ENCODE measurements at places on chromosomes 3 and 15.
A peak's percentile ranks its signal among the peaks of the same experiment; 100 is the strongest.

DNA sequence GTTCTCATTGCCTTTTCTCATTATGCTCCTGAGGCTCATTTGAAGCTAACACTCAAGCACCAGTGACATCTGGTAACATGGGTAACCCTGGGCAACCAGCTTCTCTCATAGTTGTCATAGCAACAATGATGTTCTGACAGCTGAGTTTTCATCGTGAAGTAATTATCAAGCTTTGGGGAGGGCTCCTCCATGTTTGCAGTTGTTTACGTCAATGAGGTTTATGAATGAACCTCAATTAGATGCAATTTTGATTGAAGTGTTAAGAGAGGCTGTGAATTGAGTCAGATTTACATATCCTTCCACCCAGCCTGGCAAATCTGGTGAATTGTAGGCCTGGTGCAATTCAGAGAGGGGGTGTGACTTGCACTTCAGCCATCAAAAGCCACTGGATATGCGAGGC, 119.3 kb upstream of the CHD2 start:
- no peak for DNase-seq

DNA sequence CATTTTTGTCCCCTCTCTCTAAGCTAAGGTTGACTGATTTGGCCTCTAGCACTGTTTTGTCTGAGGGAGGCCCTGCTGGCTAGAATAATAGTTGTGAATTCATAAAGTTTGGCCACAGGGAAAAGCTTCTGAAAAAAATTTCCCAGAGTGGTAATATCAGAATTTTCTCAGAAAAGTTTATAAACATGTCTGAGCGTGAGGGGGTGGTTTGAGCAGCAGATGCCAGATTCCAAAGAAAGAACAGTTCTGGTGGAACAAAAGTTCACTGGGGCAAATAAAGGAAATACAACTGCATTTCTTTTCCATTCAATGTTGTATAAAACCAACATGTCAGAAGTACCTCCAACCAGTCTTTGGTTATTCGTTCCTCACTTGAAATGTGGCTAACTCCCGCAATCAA, 61.2 kb downstream of the CLDN1 start:
- no peak for DNase-seq

DNA sequence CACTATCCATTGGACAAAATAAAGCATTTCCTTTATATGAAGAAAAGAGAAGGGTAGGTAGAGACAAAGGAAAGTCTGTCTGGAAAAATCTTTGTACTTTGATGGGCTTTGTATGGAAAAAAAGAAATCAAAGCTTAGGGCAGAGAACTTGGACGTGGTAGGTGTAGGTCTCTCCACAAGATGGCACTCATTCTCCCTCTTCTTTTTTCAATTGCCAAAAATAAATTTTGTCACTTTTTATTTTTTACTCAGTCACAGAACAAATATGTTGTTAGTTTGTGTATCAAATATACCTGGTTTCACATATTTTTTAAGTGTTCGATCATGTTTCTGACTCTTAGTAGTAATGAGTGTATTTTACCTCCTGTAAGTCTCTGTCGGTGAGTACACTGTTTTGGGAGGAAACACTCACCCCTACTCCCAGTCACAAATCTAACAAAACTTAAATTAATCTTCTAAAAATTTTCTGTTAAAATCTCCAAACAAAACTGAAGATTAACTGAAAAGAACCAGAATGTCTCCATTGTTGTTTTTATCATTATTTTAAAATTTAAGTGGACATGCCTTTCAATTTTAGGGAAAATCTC, 415.8 kb upstream of the GOLIM4 start:
- no peak for DNase-seq

DNA sequence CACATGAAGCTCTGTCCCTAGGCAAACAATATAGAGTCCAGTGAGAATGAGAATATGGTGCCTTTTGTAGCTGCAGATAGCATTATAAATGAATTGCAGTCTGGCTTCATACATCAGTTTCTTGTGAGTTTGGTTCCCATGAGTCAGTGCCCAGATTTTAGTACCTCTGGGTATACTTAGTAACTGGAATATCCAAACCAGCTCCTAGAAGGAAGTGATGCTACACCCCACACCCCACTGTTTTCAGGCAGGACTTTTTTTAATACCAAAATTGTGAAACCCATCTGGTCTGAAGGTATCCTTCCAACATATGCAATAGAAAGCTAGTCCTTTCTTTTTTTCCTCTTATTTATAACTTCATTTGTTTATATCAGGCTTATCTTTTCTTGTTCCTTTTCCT, 42.1 kb upstream of the FOXP1 start:
- no peak for DNase-seq

- DNase-seq, result no peak
Observed at GRCh38 chr3:151327571-151328198, 1.7 kb downstream of the P2RY13 start.

GRCh38 chr3:160291290-160291908, 66.2 kb downstream of the C3orf80 start:
- DNase-seq, result no peak

- no peak for DNase-seq
Observed at GRCh38 chr3:5080779-5081550, 41.1 kb upstream of the ARL8B start.

- DNase-seq, result no peak
Observed at GRCh38 chr3:138675393-138675792, 66.8 kb downstream of the FAIM start.

- DNase-seq, result no peak
Observed at GRCh38 chr15:85743392-85744055, 51.2 kb downstream of the KLHL25 start.

DNA sequence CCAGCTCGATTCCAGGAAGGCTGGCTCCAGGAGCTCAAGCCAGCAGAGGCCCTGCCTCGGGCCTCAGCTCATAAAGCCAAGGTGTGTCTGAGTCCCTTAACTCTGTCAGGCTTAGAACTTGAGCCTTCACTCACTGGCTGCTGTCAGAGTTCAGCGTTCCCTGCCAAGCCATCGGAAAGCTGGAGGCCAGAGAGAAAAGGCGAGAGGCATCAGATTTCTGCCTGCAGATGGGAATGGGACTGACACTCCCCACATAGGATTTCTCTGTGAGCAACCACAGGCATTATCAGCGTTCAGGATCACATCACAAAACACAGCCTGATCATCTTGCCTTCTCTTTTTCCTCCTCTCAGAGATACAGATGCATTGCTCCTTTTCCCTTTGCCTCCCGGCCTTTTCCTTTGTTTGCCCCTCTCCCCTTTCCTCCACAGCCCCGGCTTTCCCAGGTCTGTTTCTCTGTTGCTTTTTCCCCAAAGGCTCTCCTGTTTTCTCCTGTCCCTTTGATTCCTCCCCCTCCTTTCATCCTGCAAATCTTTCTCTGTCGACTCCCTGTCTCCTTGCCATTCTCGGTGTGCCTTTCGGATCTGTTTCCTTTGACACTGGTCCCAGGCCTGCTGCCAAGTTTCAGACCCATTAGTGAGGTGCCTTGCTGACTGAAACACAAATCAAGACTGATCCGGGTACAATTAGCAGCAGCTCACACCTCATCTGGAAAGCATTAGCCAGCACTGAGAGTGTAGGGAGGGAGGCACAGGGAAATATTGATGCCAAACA, 44.5 kb upstream of the BOC start:
- DNase-seq, result no peak

DNA sequence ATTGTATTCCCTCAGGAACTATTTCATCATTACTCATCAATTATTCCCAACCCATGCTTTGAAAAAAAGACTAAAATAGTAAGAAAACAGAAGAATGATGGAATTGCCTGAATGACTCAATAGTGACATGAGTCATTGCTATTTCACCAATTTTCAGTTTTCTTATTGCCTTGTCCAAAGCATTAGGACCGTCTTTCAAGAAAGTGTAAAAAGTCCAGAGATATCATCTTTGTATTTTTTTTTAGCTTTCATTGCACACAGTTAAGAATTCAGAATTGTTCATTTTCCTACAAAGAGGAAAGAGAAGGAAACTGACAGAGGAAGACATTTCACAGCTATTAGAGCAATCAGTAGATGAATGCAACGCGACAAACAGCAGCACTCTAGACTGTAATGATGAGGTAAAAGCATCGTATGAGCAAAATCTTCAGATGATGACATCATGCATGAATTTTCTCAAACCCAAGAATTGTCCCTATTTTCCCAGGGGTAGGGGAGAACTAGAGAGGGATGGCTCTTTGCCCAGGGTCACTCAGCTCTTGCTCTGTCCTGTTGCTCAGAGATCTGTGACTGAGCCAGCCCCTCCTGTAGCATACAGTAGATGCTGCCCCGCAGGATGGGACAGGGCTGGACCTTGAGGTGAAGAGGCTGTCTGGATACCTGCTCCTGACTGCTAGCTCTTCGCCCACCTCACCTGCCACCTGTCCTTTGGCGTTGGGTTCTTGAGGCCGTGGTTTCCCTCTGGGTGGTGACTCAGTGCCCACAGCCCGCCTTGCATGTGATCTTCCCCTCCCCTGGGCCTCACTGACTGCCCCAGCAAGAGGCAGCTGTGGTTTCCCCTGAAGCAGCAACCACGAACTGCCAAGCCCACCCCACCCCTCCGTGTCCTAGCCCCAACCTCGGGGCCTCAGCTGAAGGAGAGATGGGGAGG, 84.8 kb downstream of the PPCDC start:
- peak; percentile 55 for DNase-seq

DNA sequence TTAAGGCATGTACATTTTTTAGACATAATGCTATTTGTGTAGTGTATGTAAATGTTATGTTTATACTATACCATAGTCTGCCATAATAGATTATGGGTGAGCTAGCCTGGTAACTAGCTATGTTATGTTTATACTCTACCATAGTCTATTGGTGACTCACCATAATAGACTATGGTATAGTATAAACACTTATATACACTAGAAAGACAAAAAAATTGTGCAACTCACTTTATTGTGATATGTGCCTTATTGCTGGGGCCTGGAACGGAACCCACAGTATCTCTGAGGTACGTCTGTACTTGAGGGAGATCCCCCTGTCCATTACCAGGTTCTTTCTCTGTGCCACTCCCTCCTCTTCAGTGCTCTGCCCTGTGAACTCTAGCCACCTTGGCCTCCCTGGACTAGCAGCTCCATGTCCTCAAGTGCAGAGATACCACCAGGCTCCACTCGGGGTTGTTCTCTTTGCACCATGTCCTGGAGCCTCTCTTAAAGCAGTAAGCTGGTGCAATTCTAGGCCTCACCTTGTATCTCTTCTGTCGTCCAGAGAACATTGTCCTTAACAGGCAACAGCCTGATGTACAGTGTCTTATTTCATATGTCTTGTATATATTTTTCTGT, 60.8 kb upstream of the PXYLP1 start:
- no peak for DNase-seq

DNA sequence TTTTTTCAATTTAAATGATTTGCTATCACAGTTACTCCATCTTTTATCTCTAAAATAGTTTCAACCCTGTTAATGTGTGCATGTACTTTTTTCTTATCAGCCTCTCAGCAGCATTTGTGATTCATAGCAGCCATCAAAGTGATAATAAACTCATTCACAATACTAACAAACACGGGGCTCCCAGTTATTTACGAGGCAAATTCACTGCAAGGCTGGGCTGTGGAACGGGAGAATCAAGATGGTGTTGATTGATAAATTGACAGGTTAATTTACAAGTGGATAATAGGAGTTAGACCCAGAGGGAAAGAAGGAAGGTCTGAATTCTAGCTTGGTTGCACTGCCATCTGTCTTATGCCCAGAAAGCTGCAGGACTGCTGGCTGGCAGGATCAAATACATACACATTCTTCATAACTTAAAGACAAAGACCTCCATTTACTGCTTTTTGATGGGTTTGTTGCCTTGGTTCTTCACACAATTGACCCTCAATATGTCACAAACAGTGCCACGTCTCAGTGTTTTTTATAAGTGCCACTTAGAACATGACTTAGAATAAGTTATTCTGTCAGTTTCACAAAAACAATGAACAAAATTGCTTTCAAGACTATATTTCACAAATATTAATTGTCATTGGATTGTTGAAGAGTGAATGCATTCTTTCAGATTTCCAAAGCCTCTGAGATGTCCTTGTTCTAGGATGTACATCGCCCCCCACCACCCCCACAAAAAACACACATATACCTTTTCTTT, 562.8 kb downstream of the NR2F2 start:
- no peak for DNase-seq

DNA sequence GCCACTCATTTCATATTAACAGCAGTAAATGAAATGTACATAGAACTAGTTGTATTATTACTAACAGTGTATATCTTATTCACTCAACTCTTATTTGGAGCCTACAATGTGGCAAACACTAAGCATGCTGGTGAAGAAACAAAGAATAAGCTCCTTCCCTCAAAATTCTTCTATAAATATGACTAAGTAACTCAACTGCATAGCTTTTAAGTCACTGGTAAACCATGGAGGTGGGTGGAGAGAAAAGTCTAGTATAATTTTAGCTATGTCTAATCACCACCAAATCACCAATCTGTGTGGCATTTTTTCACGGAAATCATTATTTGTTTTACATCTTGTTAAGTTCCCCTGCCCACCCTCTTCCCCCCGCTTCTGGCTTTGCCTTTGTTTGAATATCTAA, 17.5 kb downstream of the COPS2 start:
- no peak for DNase-seq

DNA sequence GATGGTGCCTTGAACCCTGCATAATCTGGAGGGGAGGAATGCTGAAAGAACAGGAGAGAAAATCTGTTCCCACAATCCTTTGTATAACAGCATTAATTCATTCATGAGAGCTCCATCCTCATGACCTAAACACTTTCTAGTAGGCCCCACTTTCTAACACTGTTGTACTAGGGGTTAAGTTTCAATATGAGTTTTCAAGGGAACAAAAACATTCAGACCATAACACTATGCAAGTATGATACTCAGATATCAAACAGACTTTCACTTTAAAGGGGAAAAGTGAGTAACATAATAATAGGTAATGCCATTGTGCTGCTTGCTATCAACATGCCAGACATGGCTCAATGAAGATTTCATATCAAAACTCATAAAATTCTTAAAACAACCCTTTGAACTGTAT, 32.4 kb upstream of the PLSCR2 start:
- no peak for DNase-seq

DNA sequence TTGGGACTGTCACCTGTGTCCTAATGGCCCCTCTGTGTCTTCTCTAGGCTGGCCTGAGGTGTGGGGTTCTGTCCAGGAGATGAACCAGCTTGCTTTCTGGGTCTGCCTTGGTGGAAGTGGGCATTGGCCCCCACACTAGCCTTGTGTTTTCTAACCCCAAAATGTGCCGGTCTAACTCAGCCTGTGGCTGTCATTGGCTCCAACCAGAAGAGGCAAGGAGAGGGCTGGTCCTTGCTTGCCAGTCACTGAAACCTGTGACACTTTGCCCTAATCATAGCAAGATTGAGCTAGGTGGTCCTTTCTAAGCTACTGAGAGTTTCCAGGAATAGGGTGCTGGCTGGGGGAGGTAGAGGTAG, 2.2 kb downstream of the C15orf39 start:
- DNase-seq, result no peak

GRCh38 chr3:176193032-176193730, 1004.1 kb downstream of the TBL1XR1 start:
- DNase-seq, result no peak

DNA sequence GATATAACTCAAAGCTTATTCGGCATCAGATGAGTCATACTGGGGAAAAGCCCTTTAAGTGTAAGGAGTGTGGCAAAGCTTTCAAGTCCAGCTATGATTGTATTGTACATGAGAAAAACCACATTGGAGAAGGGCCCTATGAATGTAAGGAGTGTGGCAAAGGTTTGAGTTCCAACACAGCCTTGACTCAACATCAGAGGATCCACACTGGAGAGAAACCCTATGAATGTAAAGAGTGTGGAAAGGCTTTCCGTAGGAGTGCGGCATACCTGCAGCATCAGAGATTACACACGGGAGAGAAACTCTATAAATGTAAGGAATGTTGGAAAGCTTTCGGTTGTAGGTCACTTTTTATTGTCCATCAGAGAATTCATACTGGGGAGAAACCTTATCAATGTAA, 7.5 kb downstream of the ZNF621 start:
- DNase-seq, result no peak

GRCh38 chr3:59001675-59002074, 48.1 kb downstream of the CFAP20DC start:
- no peak for DNase-seq
